ENCODE measurements at places on chromosomes 13 and 19.

GRCh38 chr19:10292206-10292788 lies 2.5 kb downstream of the ICAM5 start:
- DNase-seq, result peak; percentile 66

DNA sequence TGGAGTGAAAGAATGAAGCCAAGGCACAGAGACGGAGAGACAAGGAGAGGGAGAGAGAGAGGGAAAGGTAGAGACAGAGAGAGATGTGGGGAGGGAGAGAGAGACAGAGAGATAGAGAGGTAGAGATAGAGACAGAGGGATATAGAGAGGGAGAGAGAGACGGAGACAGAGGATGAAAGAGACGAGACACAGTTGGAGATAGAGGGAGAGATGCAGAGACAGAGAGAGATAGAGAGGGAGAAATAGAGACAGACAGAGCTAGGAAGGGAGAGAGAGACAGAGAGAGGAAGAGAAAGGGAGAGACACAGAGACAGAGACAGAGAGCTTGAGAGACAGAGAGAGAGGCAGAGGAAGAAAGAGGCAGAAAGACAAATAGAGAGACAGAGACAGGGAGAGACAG lies 4.5 kb upstream of the CSNK1G2 start:
- no peak for DNase-seq

DNA sequence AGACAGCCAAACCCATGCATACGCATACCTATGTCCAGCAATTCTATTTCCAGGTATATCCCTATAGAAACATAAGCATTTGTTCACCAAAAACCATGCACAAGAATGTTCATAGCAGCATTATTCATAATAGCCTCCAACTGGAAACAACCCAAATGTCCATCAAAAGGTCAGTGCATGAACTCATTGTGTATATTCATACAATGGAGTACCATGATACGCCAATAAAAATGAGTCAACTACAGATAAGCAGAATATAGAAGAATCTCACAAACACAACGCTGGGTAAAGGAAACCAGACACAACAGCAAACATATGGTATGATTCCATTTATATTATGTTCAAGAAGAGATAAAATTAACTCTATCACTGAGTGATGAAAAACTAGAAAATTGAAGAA lies 23.8 kb downstream of the DEDD2 start:
- no peak for DNase-seq

DNA sequence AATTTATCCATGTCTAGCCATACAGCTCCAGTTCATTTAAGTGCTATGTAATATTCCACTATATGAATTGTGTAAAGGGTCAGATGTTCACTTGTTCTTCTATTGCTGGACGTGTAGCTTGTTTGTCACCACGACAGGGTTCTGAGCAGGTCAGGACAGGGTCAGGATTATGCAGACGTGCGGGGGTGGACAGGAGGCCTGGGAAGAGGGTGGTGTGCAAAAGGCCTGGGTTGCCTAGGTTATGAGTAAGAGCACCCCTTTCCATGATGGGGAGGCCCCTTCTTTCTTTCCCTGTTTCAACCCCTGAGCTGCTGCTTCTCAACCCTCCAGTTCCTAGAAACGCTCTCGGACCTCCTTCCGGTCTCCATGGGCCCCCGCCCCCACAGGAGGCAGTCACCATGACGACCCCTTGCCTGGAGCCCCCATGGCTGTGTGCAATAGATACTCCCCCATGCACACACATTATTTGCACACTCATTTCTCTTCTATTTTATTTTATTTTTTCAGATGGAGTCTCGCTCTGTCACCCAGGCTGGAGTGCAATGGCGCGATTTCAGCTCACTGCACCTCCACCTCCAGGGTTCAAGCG lies 2.0 kb downstream of the EXOC3L2 start:
- no peak for DNase-seq

Measured in stimulated activated CD4-positive, alpha-beta T cell treated with anti-CD3 and anti-CD28 coated beads, Interleukin-12 subunit alpha, Interleukin-12 subunit beta, amount 100 ng/mL, for 4 hours (primary cell).